Activated T-cell treated with anti-CD3 and anti-CD28 coated beads for 48 hours (primary cell): ENCODE measurements at places on chromosomes 1 and 21.

DNA sequence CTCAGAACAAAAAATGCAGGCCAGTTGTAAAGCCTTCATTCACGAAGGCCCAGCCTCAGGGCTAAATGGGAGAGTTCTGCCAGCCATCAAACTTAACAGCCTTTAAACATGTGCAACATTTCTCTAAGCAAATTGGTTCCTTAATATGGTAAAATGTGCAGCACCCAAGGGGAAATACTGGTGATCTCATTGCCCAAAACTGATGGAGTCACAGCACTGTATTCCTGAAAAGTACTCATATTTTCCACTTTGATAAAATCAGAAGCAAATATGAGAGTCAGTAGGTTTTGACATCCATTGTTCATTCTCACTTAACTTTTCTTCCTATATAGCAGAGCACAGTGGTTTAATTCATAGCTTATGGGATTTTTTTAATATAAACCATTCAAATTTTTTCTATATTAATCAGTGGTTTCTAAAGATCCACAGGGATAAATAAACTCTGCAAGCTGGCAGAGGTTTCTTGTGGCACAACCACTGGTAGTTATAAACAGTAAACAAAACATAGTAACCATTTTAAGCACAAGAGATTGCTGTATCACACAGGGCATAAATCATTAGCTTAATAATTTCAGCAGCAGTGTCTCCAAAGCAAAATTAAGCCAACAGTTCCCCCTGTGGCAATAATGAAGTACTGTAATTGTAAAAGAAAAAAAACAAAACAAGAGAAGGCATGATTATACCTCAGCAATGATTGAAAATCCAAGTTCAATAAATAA, 106.9 kb upstream of the LYPLAL1 start:
- no peak for DNase-seq

DNA sequence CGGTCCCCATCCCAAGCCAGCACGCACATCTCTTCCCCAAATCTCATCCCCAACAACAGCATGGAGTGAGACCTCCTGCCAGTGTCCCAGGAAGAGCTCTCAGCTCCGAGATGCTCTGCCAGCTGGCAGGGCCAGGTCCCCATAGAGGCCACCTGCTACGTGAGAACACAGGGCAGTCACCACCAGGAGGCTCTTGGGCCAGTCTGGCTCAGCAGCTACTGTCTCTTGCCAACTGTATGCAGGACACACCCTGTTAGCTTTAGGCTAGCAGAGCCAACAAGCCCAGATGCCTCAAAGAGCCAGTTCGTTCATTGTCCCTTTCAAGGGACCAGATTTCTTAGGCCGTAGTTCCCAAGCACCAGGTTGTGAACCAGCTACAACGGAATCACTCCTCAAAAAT, 36.9 kb downstream of the FBXO2 start:
- DNase-seq, result no peak

- no peak for DNase-seq
These were observed 316.9 kb downstream of the VAV3 start for GRCh38 chr1:107648071-107648470.

- peak; percentile 87 for DNase-seq
These were observed at the start of gene PIGC for GRCh38 chr1:172443666-172444453. TSS of gene PIGC (minus strand) at chr1:172444069. CDS start at chr1:172442622, 1,447 bp downstream.

- DNase-seq, result no peak
These were observed 21.7 kb upstream of the LRRC47 start for GRCh38 chr1:3817821-3818597.

DNA sequence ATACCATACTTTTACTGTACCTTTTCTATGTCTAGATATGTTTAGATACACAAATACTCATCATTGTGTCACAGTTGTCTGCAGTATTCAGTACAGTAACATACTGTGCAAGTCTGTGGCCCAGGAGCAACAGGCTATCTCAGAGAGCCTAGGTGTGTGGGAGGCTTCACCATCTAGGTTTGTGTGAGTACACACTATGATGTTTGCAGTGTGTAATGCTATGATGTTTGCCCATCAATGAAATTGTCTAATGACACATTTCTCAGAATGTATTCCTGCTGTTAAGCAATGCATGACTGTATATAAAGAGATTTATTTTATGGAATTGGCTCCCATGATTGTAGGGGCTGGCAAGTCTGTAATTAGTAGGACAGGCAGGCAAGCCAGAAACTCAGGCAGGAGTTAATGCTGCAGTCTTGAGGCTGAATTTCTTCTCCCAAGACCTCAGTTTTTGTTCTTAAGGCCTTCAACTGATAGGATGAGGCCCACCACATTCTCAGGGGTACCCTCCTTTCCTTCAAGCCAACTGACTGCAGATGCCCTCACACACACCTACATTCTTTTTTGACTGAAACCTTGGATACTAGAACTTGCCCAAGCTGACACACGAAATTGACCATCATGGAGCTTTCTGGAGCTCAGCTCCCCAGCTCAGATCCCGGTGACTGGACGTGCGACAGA, 7.7 kb upstream of the AGTRAP start:
- DNase-seq, result no peak

DNA sequence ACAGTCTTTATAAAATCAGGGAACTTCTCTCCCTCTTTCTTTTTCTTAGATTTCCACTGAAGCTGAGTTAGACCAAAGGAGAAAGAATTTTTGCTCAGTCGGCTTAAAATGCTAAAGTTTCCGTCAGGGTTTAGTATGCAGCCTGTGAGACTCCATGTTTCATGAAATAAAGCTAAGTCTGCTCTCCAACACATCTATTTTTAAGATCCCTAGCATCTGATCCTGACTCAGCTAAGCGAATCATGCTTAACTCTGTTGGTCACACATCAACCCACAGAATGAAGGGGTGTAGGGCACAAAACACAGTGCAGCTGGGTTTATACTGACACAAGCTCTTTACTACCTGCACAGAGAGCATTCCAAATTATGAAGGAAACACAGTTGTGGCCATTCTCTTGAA, 102.4 kb upstream of the ZNF281 start:
- DNase-seq, result no peak

DNA sequence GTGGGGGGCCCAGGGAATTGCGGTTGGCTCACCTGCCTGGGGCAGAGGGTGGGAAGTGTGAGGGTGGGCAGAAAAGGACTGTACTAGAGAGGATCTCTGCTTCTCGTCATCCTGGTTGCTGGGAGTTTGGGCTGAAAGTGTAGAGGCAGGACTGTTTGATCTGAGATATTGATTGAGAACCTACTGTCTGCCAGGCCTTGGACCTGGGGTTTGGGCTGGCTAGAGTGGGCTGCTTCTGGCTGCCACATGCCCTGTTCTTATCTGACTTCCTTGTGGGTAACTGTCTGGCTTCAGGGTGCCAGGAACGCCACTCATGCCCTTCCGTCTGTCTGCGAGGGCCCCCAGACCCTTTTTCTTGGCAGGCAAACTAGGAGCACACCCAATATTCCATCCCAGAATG, 200.9 kb downstream of the FOXD2 start:
- DNase-seq, result no peak

DNA sequence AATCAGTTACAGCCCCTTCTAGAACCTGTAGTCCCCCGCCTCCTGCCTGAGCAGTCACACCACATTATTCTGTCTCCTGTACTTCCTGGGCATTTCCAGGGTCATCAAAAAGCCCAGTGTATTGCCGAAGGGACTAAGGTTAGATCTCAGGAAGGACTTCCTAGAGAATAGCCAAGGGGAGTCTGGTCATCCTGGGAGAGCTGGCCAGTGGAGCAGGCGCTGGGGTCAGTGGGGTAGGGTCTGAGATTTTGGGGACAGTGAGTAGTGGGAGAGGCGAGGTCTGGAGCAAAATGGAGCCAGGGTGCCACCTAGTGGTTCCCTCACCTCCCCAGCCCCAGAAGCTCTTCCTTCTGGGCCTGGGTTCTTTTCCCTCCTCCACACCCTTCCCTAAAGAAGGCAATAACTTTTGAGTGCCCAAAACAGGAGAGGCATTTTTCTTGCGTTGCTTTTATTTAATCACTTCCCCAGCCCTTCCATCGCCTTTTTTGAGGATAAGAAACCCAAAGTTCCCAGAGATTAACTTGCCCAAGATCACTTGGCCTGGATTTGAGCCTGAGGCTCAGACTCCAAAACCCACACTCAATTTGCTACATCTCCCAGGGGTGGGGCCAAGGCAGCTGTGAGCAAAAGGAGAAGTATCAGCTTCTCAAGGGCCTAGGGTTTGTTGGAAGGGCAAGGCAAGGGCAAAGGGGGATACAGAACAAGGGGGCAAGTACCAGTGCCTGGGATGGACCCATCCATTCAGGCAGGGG, 7.3 kb upstream of the PMVK start:
- DNase-seq, result peak; percentile 30

- no peak for DNase-seq
These were observed 207.1 kb downstream of the RYR2 start for GRCh38 chr1:237249120-237249519.

- no peak for DNase-seq
These were observed 9.6 kb downstream of the NES start for GRCh38 chr1:156667610-156667967.

GRCh38 chr1:247857985-247858619, 1.1 kb downstream of the TRIM58 start:
- DNase-seq, result no peak

DNA sequence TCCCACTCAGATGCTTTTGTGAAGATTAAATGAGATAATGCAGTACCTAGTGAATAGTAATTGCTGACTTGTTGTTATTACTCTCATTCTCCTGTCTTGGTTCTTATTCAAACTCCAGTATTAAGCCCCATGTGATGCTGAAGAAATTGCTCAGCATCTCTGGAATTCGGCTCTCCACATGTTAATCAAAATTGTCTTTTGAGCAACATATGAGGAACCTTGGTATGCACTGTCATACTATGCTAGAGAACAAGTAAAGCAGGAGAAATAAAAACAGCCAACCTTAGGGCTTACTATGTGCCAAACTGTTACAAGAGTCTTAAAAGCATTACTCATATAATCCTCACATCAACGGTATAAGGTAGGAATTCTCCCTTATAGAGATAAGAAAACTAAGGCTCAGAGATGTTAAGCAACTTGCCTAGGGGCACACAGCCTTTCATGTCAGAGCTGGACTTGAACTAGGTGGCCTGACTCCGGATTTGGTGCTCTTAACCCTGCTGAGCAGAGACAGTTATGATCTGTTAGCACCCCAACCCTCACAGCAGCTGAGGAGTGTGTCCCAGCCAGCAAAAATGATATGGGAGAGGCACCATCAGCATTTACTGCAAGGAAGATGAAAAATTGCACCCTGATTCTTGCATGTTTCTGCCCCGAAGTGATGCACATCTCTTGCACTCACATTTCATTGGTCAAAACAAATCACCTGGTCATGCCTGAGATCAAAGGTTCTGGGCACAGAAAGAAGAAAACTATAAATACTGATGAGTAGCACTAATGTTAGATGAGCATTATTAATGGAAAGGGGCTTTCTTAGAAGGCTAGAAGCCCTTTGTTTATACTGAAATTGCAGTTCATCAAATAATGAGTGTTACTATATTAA, 102.3 kb downstream of the OMA1 start:
- DNase-seq, result no peak

GRCh38 chr1:199774433-199775089, 252.9 kb upstream of the NR5A2 start:
- DNase-seq, result no peak

DNA sequence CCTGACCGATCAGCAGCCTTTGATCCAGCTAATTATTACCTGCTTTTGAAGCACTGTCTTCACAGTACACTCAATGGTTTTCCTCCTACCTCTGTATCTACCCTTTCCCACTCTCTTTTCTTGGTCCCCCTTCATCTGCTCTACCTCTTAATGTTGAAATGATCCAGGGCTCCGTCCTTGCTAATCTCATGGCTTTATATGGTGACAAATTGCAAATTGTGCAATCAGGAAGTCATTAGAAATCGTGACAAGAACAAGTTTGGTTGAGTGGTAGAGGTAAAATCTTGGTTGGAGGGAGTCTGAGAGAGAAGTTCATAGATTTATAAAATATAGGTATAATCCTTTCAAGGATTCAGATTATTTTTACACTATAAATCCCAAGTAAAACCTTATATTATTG, 9.6 kb upstream of the CYB5R1 start:
- no peak for DNase-seq

DNA sequence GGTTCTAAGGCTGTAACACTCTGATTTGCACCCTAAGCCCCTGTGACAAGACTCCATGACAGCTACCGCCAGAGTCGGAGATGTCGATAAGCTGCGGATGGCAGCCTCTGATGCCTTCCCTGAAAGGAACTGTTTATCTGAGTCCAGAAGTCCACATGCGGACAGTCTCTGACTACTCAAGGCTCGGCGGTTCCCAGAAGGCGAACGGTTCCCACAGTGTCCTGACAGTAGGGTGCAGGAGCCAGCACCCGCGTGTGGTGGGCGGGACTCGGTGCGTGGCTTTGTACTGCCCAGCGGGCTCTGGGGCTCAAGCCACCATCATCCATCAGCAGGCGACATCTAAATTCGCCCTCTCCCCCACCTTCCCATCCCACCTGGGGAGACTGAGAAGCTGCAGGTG, 30.7 kb downstream of the LRP8 start:
- DNase-seq, result no peak

DNA sequence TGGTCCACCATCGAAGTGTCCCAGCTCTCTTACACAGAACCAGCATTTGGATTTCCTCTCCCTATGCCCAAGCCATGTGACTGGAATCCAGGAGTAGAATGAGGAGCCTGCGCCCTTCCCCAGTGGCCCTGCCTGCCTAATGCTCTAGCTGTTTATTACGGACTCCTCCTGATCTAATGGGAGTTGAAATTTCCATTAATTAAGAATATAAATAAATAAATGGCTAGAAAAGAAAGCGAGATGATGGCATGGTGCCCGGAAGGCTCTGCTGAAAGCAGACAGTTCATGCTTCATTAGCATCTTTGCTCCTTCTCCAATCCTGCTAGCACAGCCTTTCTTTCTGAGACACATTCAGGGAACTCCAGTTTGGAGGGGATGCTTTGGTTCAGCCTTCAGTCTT, 216.2 kb downstream of the SEC16B start:
- DNase-seq, result no peak

DNA sequence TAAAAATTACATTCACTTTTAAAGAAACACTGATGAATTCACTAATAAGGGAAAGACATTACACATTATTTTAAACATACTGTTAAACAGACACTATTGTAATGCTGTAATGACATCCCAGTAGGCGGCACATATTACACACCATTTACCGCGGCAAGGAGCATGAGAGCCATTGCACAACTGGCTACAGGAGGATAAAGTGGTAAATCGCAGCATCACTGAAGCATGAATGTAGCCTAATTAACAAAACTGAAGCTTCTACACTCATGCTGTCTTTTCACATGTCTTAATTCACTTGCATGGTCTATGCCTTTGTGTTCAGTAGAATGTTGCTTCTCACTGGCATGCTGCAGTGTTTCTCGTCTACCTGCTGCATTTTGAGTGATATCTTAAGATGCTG, 1046.0 kb downstream of the MRPL39 start:
- DNase-seq, result no peak

GRCh38 chr1:248618878-248619277, 16.0 kb downstream of the OR2T11 start:
- DNase-seq, result peak; percentile 46
